ENCODE measurements at places on chromosomes 6 and 20.

GRCh38 chr6:139583420-139583819 lies 209.0 kb upstream of the CITED2 start:
- no peak for DNase-seq

DNA sequence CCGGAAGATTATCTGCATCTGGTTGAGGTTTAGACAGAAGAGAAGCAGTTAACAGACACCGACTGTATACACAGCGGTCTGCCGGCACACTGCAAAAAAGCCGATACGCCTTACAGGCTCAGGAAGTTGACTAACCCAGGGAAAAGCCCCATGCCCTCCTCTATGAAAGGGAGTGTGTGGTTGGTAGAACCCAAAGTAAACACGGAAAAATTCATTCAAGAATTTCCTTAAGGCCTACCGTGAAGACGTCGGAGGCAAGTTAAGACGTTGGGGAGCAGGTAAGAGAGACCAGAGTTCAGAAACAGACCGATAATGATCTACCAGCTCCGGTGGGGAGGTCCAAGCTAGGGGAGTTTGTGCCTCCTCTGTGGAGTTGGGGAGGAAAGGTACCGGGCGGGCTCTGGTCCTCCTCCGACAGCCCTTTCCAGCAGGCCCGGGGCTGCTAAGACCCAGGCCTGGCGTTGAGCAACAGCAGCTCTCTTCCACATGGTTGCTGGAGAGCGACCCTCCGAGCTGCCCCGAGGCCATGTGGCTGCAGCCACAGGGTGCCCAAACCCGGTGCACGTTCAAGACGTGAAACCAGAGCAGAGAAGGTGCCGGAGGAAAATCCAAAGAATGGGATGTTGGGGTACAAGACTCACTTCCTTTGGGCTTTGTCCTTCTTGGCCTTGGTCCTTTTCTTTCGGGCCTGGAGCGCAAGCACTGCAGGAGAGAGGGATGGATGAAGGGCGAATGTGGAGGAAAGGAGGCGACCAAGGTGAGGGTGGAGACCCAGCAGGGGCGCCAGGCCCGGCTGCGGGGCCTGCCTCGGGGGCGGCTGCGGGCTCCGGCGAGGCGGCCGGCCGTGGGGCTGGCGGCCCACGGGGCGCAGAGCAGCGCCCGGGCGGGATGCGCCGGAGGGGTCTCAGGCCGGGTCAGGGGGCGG lies 809 bp downstream of the SRPK1 start:
- DNase-seq = peak; percentile 40

DNA sequence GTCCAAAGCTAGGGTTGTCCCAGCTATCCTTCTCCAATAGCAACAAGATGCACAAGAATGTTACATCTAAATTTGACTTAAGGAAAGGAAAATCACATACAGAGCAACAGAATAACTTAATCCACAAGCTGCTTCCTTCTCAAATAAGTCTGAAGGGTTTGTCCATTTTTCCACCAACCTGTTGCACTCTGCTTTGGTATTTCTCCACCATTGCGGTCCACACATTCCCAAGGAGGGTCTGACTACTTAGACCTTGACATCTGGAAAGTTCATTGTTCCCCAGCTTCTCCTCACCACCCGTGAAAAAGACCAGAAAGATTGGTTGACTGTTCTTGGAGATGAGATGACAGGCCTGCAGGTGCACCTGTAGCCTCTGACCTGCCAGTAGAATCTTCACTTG lies 72.5 kb downstream of the PDSS2 start:
- DNase-seq = no peak

- no peak for DNase-seq
These were observed 129.5 kb upstream of the MAP3K7 start for GRCh38 chr6:90716376-90716775.

- DNase-seq = no peak
These were observed 26.5 kb downstream of the COL11A2 start for GRCh38 chr6:33165581-33166258.

GRCh38 chr6:108559097-108559883 lies 1.4 kb upstream of the FOXO3 start:
- peak; percentile 83 for DNase-seq

- DNase-seq = no peak
These were observed 236.9 kb downstream of the GMDS start for GRCh38 chr6:2008383-2008976.

- DNase-seq = no peak
These were observed 9.5 kb downstream of the DAAM2 start for GRCh38 chr6:39801456-39802251.

- no peak for DNase-seq
These were observed 156.2 kb downstream of the RNASET2 start for GRCh38 chr6:166800137-166800536.

GRCh38 chr20:47988676-47989075 lies 203.4 kb upstream of the SULF2 start:
- DNase-seq = no peak

- DNase-seq = no peak
These were observed 21.9 kb downstream of the BCAS1 start for GRCh38 chr20:54048481-54048880.

GRCh38 chr6:99514089-99514488 lies 1.1 kb downstream of the USP45 start:
- no peak for DNase-seq

DNA sequence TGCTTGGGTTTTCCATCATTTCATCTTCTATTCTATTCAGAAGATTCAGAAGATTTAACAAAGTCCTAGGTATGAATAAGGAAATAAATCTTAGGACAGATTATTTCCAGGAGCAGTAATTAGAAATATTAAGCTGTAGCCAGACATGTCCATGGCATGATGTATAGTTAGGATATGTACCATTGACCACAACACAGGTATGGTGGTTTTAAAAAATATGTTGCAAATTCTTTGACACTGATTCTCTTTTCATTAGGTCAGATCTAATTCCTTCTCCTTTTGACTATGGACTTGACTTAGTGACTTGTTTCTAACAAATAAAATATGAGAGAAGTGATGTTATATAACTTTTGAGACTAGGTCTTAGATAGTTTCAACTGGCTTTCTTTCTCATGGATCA lies 23.5 kb upstream of the PDE7B start:
- DNase-seq = no peak

DNA sequence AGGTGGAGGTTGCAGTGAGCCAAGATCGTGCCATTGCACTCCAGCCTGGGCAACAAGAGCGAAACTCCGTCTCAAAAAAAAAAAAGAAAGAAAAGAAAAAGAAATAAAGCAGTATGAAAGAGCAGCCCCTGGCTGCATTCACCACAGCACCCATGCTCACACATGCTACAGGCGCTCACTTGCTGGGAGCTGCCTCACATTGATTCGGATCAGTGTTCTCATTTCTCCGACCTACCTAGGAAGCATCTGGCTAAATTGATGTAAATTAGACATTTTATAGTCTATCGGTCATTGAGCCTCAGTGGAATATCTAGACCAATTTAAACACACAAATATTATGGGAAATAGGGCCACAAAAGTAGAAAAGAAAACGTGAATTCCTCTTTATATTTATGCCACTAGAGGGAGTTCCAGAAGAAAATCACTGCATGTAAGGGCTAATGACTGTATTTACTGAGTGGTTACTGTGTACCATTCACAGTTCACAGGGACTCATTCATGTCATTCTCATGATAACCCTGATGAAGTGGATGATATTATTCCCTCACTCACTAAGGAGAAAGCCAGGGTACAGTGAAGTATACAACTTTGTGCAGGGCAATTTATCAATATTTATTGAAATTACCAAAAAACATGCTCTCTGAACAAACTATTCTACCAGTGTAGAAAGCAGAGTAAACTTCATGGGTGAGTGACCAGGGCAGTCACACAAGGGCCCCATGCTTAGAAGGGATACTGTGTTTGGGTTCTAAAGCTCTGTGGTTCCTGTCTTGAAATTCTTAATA lies 5.3 kb upstream of the MOG start:
- DNase-seq = no peak

GRCh38 chr20:20286061-20286460 lies 81.8 kb upstream of the INSM1 start:
- no peak for DNase-seq

GRCh38 chr6:166202321-166202733 lies 34.7 kb upstream of the TBXT start:
- DNase-seq = peak; percentile 32

- DNase-seq = no peak
These were observed 39.0 kb upstream of the SLCO4A1 start for GRCh38 chr20:62603021-62603906.

DNA sequence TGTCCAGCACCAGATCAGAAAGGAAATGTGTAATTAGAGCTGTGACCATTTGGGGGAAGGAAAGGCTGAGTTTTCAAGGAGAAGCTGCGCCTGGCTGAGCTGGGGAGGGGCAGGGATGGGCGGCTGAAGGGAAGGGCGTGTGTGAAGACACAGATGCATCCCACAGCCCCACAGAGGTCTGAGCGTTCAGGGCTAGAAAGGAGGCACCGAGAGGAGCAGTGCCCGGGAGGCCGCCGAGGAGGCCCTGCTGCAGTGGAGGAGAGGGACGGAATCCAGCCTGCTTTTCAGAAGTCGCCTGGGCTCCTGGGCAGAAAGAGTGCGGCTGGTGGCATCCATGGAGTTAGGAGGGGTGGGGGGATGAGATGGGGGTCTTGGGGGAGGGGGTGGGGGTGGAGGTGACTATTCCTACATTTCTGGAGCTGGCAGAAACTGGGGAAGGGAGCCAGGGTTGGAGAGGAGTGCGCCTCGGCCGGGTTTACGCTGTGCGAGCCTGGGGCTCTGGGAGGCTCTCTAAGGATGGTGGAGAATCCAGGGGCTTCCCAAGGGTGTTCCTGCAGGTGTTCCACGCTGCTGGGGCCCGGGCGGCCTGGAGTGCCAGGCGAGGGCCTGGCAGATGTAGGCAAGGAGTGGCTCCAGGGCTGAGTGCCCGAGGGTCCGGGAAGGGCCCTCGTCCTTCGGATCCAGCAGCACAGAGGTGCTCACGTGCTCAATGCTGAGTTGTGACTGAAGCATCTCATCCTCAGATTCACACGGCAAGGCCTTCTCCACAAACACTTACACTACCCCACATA lies 41.8 kb downstream of the WDR27 start:
- DNase-seq = no peak

- no peak for DNase-seq
These were observed 162.7 kb downstream of the ANKRD60 start for GRCh38 chr20:58065508-58066361.

- DNase-seq = no peak
These were observed 151.6 kb downstream of the EPM2A start for GRCh38 chr6:145583753-145584152.

DNA sequence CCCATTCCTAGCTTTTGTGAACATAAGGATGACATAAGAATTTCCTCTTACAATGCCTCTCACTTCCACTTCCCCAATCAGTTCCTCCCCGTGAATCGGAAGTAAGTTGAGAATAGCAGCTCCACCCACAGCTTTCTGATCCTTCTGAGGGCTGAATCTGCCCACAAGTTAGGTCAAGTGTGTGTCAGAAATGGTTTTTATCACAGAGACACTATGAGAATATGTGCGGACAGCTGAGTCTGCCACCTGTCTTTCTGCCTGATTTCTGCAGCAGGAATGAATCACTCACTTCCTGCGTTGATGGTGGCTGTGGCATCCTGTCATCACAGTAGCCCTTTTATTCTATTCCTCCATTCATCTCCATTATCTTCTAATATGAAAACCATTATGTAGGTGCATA lies 70.2 kb downstream of the RIN2 start:
- no peak for DNase-seq

DNA sequence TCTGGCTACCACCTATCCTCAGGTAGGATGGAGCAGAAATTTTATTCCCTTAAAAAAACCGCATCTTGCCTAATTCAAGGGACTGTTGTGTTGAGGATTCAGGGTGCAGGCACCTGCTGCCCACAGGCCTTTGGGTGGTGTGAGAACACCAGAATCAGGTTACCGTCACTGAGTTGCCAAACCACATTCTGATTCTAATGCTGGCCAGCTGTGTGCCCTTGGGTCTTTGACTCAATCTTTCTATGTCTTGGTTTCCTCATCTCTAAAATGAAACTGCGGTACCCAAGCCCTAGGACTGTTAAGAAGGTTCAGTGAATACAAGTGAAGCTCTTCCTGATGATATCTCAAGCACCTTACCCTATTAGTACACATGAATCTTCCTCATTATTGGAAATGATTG lies 827.3 kb downstream of the DHX35 start:
- no peak for DNase-seq

DNA sequence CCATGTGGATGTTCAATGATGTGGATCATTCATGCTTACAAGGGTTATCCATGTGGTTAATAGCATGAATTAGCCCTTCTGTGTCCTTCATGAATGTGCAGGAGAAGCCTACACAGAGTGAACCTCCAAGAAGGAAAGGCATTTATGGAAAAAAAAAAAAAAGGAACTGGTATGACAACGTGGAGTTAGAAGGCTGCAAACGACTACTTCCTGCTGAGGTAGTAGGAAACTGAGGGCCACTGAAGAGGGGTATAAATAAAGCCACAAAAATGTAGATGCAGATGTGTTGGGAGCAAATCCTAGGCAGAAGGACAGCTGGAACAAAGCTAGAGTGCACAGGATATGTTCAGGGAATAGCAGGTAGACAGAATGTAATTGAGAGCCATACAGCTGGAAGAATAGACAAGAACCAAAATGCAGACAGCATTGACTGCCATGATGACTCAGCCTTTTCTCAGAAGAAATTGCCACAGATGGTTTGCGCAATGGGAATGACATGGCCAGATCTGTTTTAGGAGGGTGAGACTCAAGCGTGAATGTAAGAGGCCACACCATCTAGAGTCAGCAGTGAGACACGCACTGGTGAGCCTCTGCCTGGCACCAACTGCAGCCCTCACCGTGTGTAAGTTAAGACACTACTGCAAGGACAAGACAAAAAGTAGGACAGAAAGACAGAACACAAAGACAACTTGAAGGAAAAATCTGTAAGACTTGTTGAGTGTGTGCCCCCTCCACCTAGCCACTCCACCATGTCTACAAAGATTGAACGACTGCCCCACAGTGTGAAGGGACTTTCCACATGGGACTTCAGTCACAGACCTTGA lies 79.8 kb downstream of the KIF13A start:
- no peak for DNase-seq

DNA sequence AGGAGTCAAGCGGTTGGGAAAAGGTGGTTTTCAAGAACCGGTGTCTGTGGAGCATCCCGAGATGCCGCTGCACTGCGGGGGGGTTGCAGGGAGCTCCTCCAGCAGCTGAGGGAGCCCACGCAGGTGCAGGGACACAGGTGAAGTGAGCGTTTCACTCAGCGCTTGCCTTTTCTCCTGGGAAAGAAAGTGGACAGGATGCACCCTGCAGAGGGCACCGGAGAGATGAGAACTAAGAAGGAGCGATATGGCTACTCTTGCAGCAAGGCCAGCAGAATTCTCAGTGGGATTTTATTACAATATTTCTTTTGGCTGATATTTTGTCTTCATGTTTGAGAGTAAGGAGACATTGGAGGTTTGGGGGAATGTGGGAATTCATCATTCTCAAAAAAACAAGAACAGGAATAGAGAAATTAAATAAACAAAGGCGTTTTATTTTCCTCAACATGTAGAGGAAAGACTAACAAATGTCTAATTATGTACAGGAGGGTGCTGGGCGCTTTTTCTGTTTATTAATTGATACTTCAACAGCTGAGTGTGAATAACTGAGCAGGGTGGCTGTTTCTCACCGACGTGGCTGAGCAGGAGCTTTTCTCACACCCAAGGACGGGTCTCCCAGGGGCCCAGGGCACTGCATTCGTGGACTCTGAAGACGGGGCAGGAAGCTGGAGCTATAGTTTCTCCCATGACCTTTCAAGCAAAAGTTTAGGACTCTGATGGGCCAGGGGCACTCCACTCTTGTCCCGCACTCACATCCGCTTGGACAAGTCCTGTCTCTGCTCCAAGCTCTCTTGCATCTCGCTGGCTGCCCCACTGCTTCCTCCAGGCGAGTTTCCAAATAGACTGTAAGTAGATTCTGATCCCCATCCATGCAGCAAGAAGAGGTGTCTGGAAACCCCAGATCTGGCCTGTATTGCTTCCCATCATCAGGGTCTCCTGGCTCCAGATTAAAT lies 176.1 kb downstream of the SMOC2 start:
- no peak for DNase-seq

GRCh38 chr6:125140808-125141207 lies 12.8 kb upstream of the TPD52L1 start:
- DNase-seq = no peak
